ENCODE measurements at places on chromosomes 4 and X. TPM values are rescaled to one million over a fixed set of nuclear protein-coding genes. Genes with fewer than 3 reads are reported as not detected.

EDA gene
- total RNA-seq, result 1.1 TPM

FAM9B gene
- not detected for total RNA-seq

SOWAHB gene
- 0.04 TPM for total RNA-seq

CITED1 gene
- 1.1 TPM for total RNA-seq

PDCL2 gene
- not detected for total RNA-seq

TACC3 gene
- 22.3 TPM for total RNA-seq

TMEM47 gene
- 28.3 TPM for total RNA-seq

PAGE2B gene
- total RNA-seq, result not detected

UGT2B7 gene
- total RNA-seq, result 0.35 TPM

DNA sequence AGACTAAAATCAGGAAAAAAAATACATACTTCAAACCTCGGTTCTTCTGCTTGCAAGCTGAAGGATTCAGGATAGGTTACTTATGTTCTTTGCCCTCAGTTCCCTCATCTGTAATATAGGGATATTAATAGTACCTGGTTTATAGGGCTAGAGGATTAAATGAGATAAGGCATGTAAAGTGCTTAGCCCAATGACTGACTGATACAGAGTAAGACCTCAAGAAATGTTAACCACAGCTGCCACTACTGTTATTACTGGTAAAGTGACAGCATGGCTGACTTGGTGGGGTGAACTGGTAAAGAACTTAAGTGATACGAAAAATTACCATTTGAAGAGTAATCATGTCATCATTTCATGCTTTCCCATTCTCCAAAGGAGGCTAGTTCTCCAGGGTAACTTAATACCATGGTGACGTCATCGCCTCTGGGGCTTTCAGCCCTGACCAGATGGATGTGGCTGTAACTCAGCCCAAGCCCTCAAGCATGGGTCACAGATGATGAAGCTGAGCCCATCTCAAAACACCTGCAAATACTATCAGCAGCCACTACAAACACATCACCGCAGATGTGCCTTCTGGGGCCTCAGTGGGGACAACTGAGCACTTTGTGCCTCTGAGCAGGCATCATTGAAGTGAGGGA lies 44.5 kb upstream of the SCML1 start:
- DNase-seq, result peak; percentile 48

GRCh38 chrX:132009350-132009749 lies 13.8 kb upstream of the STK26 start:
- DNase-seq, result no peak

DNA sequence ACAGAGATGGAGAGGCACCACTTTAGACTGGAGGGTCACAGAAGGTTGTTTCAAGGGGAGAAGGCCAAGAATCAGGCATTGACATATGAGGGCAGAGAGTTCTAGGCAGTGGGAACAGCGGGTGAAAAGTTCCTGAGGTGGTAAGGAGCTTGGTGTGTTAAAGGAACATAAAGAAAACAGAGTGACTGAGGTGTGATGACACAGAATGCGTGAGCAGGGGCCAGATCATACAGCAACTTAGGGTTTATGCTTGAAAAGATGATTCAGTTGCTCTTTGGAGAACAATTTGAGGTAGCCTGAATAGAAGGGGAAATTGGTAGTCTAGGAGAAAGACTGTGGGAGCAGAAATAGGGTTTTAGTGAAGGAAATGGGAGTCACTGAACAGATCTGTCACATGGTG lies 179.2 kb downstream of the AMELX start:
- DNase-seq, result no peak

GRCh38 chrX:10244915-10245622 lies 88.3 kb downstream of the CLCN4 start:
- no peak for DNase-seq

GRCh38 chrX:27860337-27860736 lies 52.5 kb downstream of the MAGEB10 start:
- no peak for DNase-seq

DNA sequence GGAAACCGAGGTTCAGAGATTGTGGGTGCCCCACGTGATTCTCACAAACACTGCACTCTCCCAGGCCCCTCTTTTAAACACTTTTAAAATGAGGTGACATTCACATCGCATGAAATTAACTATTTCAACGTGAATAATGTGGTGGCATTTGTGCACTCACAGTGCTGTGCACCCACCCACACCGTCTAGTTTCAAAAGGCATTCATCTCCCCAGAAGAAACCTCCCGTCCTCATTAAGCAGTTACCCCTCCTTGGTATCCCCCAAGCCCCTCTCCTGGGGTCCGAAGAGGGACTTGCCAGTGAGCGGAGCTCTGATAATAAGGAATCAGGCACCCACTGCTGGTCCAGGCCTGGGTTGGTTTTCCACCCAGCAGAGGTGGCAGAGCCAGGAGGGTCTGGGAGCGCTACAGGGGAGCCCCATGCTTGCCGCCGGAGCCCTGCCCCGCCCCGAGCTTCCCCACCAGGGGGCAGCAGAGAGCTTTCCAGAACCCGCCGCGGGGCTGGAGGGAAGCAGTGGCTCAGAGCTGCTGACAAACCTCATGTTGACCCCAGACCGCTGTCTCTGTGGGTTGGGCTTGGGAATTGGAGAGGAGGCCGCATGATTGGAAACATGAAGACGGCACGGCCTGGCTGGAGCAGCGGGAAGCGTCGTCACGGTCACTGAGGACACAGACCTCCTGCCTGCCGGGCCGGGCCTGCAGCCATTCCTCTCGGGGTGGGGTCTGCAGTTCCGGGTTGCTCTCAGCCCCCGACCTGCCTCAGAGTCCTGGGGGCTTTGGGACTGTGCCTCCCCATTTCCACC lies 27.5 kb upstream of the HTRA3 start:
- peak; percentile 91 for DNase-seq

GRCh38 chr4:139938414-139938813 lies 215.6 kb downstream of the MAML3 start:
- no peak for DNase-seq

- no peak for DNase-seq
These were observed 87.8 kb downstream of the PLAC1 start for GRCh38 chrX:134570509-134570846.

- DNase-seq, result no peak
These were observed 15.7 kb downstream of the ZNF518B start for GRCh38 chr4:10441512-10441911.

DNA sequence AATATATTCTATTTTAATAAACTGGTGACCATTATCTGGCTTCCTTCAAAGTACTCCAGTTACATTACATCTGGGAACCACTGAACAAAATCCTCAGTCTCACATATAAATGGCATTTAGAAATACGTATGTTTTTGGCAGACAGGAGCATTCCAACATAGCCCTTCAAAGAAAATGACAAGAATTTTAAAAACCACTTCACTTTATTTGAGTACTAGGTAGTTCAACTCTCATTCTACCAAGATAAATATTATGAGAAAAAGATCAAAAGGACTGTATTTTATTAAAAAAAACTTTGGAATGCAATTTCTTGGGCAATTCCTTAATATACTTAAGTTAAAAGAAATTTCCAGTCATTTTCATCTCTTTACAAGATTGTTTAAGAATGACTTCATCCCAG lies 17.6 kb downstream of the TNIP3 start:
- peak; percentile 27 for DNase-seq

DNA sequence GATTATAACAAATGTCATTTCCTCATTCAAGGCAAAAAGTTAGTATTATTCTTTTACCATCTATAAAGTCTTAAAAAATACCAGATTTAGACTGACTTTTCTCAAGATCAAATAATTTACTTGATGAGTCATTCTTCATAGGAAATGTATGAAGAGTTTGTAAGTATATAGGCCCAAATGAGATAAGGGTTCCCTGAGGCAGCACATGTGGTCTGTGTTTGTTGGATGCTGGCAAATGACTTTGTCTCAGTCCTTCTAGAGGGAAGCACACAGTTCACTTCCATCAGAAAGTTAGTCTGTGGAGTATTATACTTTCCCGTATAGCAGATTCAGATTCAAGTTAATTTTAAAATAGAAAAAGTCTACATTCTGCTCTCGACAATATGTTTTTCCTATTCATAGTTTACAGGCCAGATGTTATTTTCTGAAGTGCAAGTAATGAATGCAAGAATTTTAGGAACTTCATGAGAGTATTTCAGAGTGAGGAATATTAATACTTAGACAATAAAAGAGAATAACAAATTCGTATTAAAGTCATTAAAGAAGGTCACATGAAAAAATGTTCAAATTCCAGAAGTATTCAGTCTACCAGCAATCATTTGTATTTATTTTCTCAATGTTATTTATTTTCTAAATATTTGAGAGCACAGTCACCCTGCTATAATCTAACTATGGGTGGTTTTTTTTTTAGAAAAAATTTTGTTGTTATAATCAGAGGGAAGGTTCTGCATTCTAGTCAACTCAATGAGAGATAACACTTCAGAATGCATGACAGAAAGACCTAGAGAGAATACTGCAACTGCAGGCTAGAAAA lies 601.8 kb upstream of the ZFP42 start:
- DNase-seq, result no peak

DNA sequence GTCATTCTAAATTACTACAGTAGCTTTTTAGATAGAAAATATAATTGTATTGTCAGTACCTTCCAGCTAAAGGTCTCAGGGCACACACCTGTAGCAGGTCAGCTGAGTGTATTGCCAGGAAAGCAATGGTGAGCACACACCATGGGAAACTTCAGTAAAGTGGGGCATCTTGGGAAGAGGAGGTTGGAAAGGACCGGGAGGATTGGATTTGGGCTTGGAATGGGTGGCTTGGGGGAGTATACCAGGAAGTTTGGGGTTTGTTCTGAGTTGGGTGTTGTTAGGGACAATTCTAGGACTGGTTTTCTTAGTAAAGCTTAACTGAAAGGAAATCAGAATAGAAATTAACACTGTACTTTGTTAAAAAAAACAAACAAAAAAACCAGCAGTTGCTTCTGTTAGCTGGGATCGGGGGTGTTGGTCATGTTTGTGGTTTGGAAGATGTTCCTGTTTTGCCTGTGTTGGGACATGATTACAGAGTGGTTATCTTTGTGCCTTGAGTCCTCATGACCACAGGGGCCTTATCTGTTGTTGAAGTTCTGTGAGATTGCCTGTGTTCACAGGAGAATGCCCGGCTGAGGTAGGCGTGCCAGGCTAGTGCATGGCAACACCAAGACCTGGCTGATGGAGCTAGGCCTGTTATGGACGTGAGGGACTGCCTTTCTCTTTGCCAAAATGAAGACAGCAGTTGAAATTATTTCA lies 35.1 kb downstream of the PRIMPOL start:
- no peak for DNase-seq

- DNase-seq, result peak; percentile 12
These were observed 561.5 kb upstream of the PCDH10 start for GRCh38 chr4:132587626-132588025.

- peak; percentile 13 for DNase-seq
These were observed 961 bp upstream of the MBNL3 start for GRCh38 chrX:132489578-132490419.

DNA sequence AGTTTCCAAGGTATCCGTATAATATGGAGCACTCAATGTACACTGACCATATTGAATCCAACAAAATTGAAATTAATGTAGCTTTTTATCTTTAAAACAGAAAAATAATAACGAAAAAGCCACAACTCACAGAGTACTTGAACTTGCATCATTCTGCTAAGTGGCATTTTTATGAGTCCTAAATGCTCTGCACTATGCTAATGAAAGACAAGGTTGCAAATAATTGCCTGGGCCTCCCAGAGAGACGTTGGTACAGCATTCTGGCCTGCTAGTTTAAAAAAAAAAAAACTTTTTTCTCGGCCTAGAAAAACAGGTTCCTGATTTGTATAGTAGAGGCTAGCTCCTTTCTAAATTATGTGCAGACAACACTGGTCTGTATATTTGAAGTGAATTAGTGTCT lies 4.3 kb upstream of the FAM9B start:
- DNase-seq, result no peak

DNA sequence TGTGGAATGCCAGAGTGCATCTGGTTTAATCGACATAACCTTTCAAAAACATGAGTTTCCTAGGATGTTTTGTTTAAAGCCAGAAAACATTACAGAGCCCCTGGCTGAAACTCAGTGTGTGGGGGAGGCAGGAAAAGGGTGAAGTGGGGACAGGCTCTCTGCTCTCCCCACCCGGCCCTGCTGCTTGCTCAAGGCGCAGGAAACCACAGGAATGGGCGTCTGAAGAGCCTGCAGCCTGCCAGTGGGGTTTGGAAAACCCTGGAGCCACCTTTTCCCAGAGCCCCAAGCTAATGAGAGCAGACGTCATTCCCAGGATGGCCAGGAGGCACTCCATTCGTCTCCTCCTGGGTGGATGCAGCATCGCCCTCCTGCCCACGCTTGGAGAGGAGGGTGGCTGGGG lies 240.6 kb downstream of the AFAP1 start:
- peak; percentile 80 for DNase-seq

DNA sequence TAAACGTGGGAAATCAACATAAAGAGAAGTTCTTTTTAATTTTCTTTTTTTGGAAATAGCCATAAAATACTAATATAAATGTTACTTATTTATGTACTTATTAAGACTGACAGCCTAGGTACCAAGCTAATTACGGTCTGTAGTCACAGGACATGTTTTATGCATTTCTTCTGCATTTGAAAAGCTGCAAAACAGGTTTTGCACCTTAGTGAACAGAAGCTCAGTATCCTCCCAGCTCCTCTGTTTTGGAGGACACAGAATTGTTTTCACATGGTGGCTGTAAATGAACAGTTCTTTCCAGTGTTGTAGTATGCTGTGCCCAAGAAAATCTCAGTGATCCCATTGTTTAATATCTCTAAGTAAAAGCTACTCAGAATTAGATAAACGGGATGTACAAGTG lies 1788.0 kb upstream of the TENM3 start:
- no peak for DNase-seq

GRCh38 chr4:94551643-94552564 lies 100.2 kb downstream of the PDLIM5 start:
- peak; percentile 30 for DNase-seq

- DNase-seq, result no peak
These were observed 51.7 kb downstream of the SLC7A11 start for GRCh38 chr4:138190452-138190858.

Data from H4 (cell line).